ENCODE measurements at places on chromosomes 6 and 20. TPM values are rescaled to one million over a fixed set of nuclear protein-coding genes. Genes with fewer than 3 reads are reported as not detected.

Gene MOG
- not detected for total RNA-seq

Gene AIF1
- not detected for total RNA-seq

Gene ASXL1
- total RNA-seq, result 13.0 TPM

Gene HLA-DQB1
- total RNA-seq, result 17.6 TPM

Gene C6orf118
- not detected for total RNA-seq

Gene SOD2
- total RNA-seq, result 156 TPM

Gene DDRGK1
- 59.8 TPM for total RNA-seq

Gene GDAP1L1
- total RNA-seq, result not detected

Gene VEGFA
- 185 TPM for total RNA-seq

Gene CARMIL1
- total RNA-seq, result 21.0 TPM

Gene GGTLC1
- total RNA-seq, result not detected

Gene SENP6
- total RNA-seq, result 34.9 TPM

Gene PKIB
- 1.1 TPM for total RNA-seq

Gene SNHG17
- total RNA-seq, result 13.9 TPM

Gene TDRD6
- total RNA-seq, result not detected

Gene TFEB
- 8.0 TPM for total RNA-seq

Gene MYCT1
- not detected for total RNA-seq

Gene GSTA1
- total RNA-seq, result not detected

Gene METTL24
- not detected for total RNA-seq

Gene CFAP206
- not detected for total RNA-seq

Gene TMEM200A
- total RNA-seq, result 18.9 TPM

Gene MANEA
- total RNA-seq, result 8.2 TPM

Gene DEF6
- 52.8 TPM for total RNA-seq

Gene HLA-B
- 141 TPM for total RNA-seq

Gene SMPDL3A
- 6.1 TPM for total RNA-seq

Gene GRM1
- not detected for total RNA-seq

Gene FAM184A
- 0.53 TPM for total RNA-seq
